ENCODE measurements at places on chromosomes 7 and 10.

- no peak for DNase-seq
These were observed 136.8 kb downstream of the C10orf105 start for GRCh38 chr10:71582506-71583475.

DNA sequence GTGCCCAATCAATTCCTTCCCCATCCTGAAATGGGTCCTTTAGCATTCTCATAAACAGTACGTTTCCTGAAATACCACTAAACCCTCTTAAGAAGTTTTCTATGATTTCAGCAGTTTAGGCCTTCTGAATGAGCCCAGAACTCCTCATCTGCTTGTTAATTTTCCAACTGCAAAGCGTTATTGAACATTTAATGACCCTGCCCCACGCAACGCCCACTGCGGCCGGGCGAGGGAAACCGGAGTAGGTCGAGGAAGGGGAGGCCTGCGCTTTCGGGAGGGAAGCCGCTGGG, 608 bp upstream of the UBN2 start:
- no peak for DNase-seq

DNA sequence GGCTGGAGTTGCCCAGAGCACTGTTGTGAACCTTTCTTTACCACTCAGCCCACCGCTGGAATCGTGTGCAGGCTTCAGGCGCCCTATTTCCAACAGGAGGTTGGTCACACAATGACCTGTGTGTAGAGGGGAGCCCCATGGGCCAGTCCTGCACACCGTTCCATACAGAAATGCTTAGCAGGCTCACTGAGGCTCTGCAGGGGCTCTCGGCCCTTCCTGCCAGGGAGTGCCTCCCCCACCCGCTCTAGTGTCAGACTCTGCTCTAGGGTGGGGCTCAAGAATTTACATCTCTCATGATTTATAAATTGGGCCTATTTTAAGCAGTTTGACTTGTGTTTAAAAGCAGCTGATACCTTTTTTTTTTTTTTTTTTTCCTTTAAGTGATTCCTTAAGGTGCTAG, 42.0 kb downstream of the SHH start:
- no peak for DNase-seq

GRCh38 chr7:126716321-126716720, 536.4 kb downstream of the GRM8 start:
- DNase-seq, result no peak

- no peak for DNase-seq
These were observed 9.4 kb upstream of the KNDC1 start for GRCh38 chr10:133150656-133151055.

GRCh38 chr7:83267141-83267631, 104.5 kb upstream of the PCLO start:
- no peak for DNase-seq

DNA sequence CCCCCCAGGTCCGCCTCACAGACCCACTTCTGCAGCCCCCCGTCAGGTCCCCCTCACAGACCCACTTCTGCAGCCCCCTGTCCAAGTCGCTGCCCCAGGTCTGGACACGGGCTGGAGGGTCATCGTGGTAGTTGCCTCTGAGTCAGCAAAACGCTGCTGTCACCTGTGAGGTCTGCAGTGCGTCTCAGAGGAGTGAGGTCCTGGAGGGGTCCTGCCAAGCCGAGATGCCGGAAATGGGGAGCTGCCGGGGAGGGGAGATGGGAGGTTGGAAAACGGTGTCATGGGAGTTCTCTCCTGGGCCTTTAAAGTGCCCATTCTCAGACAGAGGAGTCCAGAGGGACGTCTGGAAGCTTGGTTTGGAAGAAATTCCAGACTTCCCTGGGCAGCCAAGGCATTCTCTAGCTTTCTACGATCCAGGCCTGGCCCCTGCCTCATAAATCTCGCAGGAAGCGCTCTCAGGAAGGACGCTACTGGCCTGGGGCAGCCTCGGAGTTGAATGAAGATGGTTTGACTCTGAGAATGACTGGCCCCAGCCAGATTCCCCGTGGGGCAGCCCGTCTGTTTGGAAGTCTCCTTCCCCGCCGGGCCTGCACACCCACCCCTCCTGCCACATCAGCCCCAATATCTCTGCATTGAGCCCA, 38.7 kb downstream of the CALML3 start:
- no peak for DNase-seq

DNA sequence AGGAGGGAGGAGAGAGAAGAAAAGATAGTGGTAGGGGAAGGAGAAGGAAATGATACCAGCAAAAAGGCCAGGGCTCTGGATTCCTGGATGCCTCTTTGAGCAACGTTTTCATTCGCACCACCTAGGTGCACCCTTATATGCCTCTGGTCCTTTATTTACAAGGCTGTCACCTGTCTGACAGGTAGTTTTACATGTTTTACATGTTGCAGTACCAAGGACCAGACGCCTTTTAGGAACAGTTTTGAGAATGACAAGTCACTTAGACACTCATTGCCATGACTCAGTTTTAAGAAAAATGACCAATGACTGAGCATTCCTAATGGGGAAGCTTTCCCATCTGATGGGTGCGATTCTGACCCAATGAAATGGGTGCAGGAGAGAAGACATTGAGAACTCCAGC, 119.8 kb downstream of the GLI3 start:
- DNase-seq, result no peak

DNA sequence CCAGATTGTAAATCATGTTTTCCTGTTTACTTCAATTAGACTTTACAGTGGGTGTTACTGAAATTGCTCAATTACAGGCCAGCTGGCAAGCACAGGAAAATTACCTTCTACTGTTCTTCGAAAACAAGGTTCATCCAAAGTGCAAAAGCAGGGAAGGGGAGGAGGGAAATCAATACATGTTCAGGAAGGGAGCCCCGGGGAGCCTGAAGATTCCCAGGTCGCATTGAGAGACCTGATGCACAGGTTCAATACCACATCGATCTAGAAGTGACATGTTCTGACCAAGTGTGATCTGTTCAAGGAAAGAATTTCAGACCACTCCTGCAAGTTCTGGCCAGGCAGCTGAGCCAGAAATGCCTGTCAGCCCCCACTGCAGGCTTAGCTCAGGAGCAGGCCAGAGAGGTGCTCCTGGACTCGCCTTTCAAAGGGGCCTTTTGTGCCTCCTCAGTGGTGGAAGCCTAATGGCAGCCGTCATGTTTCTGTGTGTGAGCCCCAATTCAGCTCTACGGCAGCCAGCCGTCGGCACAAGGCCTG, 35.9 kb downstream of the FAM53B start:
- no peak for DNase-seq
